ENCODE measurements at places on chromosomes 7 and 10. TPM values are rescaled to one million over a fixed set of nuclear protein-coding genes. Genes with fewer than 3 reads are reported as not detected.

Gene SPAM1
- polyA plus RNA-seq: not detected

Gene PALS2
- 2.9 TPM for polyA plus RNA-seq

DNA sequence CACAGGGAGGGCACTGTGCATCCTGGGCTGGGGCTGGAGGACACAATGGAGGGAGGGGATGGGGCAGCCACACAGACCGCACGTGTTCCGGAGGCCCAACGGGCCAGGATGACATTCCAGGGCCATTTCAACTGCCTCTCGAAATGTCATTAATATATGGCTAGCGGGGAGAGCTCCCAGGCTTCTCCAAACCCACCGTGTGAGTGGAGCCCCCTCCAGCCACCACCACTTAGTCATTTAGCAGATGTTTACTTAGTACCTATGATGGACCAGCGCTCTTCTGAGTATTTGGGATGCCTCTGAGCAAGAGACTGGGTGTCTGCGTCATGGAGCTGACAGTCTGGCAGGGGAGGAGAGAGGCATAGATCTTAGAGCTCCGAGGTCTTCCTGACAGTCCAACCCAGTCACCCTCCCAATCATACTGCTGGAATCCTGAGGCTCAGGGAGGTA is 107.3 kb downstream of the ZMIZ1 start:
- H3K27me3 ChIP-seq: no peaks in the 10 kb centered on the region
- no peaks in the 10 kb centered on the region for H3K36me3 ChIP-seq
- peaks cover 70% of the 10 kb centered on the region for H3K4me1 ChIP-seq
- DNase-seq: no peak
- no peak overlapping the region for H3K4me3 ChIP-seq
- H3K27ac ChIP-seq: peak overlapping the region; percentile 72

DNA sequence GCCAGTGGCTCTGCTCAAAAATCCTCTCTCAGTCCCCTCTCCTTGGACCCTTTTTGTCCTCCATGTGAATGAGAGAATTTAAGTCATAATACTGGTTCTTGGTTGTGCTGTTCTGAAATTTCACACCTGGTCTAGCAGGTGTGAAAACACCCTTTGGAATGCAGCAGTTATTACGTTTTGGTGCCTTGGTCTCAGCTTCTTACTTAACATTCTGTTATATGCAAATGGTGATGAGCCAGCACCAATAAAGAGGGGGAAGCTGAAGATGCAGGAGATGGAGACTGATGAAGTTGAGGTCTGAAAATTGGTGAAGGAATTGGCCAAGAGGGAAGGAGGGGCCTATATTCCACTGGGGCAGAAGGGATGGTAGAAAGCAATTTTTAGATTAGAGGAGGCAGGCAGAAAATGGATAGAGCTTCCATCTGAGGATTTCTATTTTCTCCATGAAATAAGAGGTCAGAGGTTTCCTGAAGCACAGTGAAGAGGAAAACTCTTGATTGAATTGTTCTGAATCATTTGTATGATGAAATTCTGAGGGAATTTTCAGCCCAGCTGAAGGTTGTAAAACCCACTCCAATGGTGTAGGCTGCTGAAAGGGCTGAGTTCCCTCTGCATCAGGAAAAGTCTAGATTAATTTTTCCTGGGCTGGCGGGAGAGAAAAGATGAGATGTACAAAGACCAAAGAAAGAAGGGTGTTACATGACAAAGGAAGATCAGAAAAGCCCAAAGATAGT is 94.0 kb upstream of the FAM180A start:
- DNase-seq: no peak
- H3K36me3 ChIP-seq: no peaks in the 10 kb centered on the region
- H3K27me3 ChIP-seq: no peaks in the 10 kb centered on the region
- H3K4me3 ChIP-seq: no peak overlapping the region
- no peaks in the 10 kb centered on the region for H3K4me1 ChIP-seq
- H3K27ac ChIP-seq: no peak overlapping the region

- no peaks in the 10 kb centered on the region for H3K36me3 ChIP-seq
- DNase-seq: no peak
- no peaks in the 10 kb centered on the region for H3K4me1 ChIP-seq
- H3K27ac ChIP-seq: no peak overlapping the region
These were observed 315.1 kb downstream of the C7orf25 start for GRCh38 chr7:42596737-42597136.

DNA sequence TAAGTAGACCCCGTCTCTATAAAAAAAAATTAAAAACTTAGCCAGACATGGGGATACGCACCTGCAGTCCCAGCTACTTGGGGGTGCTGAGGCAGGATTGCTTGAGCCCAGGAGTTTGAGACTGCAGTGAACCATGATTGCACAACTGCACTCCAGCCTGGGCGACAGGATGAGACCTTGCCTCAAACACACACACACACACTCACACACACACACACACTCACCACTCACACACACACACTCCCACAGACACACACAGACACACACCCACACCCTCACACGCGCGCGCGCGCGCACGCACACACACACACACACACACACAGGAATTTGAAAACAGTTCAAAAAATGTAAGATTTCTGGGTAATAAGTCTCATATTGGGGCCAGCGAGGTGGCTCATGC is 8.7 kb upstream of the GRIFIN start:
- no peak for DNase-seq
- peaks cover 10% of the 10 kb centered on the region for H3K4me1 ChIP-seq
- H3K4me3 ChIP-seq: no peak overlapping the region
- no peaks in the 10 kb centered on the region for H3K36me3 ChIP-seq
- H3K27me3 ChIP-seq: peaks cover 4% of the 10 kb centered on the region

DNA sequence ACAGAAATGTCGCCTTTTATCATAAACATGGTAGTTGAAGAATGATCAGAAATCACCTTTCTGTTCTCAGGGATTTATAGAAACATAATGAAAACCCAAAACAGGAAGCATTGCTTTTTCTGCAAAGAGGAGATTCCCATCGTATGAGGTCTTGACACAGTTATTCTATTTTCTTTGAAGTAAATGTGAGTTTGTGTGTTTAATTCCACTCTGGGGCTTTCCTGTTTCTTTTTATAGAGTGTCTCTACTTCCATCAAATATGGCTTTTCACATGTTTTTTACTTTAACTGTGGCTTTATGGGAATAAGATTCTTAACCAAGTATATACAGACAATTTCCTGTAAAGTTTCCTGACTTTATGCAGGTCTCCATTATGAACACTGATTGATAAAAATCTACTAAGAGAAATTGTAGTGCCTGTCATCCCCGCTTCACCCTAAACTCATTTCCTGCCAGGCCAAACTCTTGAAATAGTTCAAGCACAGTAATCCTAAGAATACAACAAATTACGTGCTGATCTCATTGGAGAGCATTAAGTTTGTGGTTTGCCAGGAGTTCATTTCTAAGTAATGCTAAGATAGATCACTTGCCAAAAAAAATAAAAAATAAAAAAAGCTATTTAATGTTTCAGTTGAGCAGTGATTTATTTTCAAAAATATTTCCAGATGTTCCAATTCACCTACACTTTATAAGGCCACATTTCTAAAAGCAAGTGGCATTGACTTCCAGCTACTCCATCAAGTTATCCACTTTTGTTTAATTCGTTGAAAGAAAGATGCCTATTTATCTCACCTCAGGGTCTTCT is 52.2 kb upstream of the SEC61G start:
- H3K27ac ChIP-seq: no peak overlapping the region
- H3K27me3 ChIP-seq: no peaks in the 10 kb centered on the region
- no peak overlapping the region for H3K4me3 ChIP-seq
- H3K4me1 ChIP-seq: peaks cover 16% of the 10 kb centered on the region
